ENCODE measurements at places on chromosomes 6 and 20.

- peak; percentile 83 for DNase-seq
These were observed 2.0 kb downstream of the ZBP1 start for GRCh38 chr20:57618091-57618763.

GRCh38 chr6:160378882-160379281 is 30.7 kb downstream of the SLC22A3 start:
- DNase-seq = peak; percentile 15

GRCh38 chr6:165814679-165815078 is 151.6 kb upstream of the PDE10A start:
- no peak for DNase-seq

- DNase-seq = no peak
These were observed 30.2 kb upstream of the BCAS1 start for GRCh38 chr20:54100563-54100962.

DNA sequence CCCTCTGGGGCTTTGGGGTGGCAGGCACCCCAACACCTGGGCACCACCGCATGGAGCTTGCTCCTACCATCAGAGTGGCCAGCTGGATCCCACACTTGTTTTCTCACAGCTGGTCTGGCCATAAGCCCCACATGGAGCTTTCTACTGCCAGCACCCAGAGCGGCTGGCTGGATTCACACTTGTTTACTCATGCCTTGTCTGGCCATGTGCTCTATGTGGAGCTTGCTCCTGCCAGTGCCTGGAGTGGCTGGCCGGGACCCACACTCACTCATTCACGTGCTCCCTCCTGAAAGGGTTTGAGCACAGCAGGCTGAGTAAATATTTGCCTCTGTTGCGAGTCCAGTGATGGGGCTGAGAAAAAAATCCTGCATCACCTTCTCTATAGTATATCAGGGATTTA is 487.0 kb downstream of the CD109 start:
- no peak for DNase-seq

DNA sequence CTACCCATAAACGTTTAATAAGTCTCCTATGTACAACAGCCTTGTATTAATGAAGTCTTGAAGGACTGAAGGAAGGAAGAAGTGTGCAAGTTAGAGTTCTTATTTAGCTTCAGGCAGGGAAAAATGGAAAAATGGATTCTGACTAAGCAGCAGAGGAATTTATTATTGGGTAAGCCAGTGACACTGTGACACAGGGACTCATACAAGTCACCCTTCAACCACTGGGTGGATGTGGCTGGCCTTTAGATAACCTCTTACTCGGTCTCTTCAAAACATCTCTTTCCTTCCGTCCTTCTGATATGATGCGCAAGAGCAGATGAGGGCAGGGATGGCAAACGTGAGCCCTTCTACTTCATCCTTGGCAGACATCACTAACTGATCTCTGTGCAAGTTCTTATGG is 145.6 kb downstream of the DHX35 start:
- no peak for DNase-seq

DNA sequence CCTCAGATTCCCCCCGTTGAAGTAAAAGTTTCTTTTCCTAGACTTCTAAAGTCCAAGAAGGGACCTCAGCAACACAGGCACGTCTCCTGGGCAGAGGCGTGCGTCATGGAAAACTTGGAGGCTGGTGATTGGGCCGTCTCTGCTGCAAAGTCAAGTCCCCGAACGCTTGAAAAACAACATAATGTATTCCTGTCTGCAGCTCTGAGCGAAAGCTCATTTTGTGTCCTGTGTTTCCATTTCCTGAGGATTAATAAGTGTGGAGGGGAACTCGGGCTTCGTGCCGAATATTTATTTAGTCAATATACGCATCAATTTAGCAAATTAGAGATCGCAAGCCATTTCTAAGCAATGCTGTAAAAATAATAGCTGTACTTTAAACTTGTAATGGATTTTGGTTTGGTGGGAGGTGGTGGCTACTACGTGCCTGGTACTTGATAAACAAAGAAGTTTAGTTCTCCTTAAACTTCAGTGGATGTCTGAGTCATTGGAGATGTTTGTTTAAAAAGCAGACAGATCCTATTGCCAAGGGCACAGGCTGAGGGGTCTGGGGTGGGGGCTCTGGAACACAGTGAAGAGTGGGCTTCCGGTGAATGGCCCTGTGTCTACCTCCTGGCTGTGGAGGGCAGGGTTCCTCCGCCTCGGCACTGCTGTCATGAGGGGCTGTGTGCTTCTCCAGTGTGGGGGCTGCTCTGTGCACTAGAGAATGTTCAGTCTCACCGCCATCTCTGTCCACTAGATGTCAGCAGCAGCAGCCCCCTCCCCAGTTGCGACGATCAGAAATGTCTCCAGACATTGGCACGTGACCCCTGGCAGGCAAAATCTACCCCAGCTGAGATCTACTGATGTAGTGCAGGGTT is 21.8 kb downstream of the PCK1 start:
- peak; percentile 17 for DNase-seq
